Hematopoietic multipotent progenitor cell (in vitro differentiated cells): ENCODE measurements at places on chromosomes 11 and 22.

DNA sequence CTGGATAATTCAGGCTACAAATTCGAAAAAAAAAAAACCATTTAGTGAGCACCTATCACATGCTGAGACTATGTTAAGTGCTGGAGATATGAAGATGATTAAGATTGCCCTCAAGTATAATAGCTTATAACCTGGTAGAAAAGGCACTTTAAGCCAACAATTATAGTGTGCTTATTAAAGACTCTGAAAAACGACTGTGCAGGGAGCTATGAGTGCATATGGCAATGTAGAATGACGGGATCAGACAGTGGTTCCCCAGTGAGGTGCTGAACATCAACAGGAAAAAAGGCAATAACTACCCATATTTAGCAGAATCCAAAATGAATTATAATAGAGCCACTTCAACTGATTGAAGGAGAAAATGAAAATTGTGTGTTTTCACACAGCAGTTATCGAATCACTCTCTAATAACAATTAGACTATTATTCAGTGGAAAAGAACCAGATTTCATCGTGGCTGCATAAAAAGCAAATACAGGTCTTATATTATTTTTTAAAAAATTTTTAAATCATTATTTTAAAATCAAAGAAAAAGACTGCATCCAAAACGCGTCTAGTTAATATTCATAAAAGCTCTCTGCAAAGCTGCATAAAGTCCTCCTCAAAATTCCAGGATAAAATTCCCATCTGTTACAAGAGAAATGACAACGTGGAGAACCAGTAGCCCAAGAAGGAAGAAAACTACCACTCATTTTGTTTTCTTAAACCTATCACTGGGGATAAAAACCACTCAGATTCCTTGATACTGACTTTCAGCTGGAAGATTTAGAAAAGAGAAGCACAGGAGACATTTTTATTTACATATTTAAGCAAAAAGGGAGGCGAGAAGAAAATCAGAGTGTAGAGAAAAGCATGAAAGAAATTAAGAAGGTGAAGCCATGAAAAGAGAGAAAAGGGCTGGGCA lies 1.1 kb downstream of the MTMR2 start:
- DNase-seq, result no peak

- DNase-seq, result peak; percentile 81
Observed at GRCh38 chr11:65274735-65275682, 13.2 kb downstream of the POLA2 start.

DNA sequence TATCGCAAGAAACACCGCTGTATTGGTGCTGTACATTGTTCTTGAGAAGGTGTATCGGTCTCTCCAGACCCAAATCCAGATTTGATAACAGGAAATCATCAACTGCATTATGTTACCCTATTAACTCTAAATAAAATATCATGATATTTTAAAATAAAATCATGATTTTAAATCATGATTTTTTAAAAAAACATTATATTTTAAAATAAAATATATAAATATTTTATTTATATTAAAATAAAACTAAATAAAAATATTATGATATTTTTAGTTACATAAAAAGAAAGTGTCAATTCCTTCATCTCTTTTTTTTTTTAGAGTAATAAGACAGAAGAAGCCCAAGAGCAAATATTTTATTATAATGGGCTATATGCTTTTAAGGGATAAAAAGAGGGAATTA lies 27.6 kb downstream of the RBMXL2 start:
- DNase-seq, result no peak

DNA sequence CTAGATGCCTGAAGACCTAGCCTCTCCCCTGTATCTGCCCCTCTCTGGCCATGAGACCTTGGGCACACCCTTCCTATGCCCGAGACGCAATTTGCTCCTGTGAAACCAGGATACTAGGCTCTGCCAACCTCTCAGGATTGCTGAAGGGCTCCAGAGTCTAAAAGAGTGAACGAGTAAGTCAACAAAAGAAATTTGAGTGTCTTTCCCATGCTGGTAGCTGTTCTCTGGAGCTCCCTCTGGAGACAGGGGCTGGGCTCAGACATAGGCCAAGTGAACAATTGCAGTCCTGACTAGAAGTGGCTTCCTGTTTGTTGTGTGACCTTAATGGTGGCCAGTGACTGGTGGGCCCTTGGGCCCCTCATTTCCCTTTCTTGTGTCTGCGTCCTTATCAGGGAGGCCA lies 189.0 kb upstream of the NARS2 start:
- no peak for DNase-seq
